ENCODE measurements at places on chromosomes 13 and 19. TPM values are rescaled to one million over a fixed set of nuclear protein-coding genes. Genes with fewer than 3 reads are reported as not detected.

The ZNF253 gene
- 4.0 TPM for total RNA-seq

The SMAD9 gene
- total RNA-seq = 4.7 TPM

The LILRB2 gene
- not detected for total RNA-seq

The KLK4 gene
- 0.29 TPM for total RNA-seq

The DAND5 gene
- not detected for total RNA-seq

DNA sequence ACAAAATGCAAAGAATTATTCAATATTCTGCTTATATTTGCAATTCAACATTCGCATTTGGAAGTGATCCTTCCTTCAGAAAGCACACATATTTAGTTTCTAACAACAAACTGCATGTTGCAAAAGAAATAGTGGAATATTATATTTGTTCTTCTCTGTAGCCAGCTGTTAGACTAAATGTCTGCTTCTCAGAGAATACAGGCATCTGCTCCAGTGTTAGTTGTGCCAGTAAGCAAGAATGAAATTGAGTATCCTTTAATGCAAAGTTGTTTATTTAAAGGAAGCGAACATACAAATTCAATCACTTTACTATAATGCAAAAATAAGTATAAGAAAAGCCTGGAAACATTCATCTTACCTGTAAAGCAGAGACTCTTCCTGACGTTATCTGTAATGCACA lies 663 bp downstream of the SLITRK6 start:
- DNase-seq = no peak

GRCh38 chr13:110017379-110017778 lies 231.0 kb upstream of the IRS2 start:
- peak; percentile 85 for DNase-seq

- no peak for DNase-seq
These were observed 152.4 kb downstream of the LMO7 start for GRCh38 chr13:75788481-75788981.

- no peak for DNase-seq
These were observed 10.7 kb upstream of the SUPT20H start for GRCh38 chr13:37070145-37070695.

DNA sequence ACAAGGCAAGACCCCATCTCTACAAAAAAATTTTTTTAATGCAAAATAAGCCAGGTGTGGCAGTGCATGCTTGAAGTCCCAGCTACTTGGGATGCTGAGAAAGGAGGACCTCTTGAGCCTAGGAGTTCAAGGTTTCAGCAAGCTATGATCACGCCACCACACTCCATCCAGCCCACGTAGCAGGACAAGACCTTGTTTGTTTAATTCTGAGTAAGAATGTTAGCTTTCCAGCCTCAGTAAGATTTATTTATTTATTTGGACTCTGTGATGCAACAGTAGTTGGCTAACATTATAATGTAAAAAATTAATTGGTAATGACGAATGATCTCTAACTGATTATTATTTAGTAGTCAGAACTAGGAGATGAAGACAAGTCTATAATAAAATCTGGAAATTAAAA lies 23.3 kb downstream of the N4BP2L2 start:
- DNase-seq = no peak

DNA sequence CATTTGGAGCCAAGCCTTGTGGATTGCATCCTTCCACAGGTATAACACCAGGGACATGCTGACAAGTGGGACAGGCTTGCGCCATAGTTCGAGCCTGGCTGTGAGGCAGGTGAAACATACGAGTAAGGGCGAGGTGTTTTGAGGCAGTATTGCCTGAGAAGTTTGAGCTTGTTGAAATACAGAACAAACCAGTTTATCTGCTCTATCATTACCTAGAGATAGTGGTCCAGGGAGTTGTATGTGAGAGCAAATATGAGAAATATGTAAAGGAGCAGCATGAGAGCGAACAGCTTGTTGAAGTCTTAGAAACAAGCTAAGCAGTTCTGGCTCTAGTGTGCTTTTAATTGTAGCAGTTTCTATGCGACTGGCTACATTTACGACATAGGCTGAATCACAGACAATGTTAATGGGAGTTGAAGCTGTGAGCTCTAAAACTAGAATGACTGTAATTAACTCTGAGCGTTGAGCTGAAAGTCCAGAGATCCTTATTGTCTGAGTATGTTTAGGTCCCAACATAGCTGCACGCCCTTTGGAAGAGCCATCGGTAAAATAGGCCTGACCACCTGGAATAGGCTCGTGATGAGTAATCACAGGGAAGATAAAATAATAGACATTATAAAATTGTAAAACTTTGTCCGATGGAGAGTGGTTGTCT lies 8.2 kb downstream of the ZNF439 start:
- DNase-seq = no peak

The CILP2 gene
- 0.88 TPM for total RNA-seq

DNA sequence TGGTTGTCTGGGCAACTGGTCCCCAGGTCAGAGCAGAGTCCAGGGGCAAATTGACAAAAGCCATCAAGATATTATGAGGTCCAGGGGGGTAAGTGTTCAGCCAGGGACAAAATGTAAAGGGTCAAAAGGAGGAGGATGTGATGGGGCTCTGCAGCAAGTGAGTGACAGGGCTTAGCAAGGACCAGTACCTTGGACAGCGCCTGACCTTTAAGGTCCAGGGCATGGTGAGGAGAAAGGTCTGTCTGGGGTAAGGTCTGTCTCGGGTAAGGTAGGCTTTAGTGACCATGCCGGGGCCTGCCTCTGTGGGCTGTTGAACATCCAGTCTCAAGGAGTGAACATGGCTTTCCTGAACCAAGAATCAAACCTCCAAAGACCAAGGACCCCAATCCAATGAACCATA lies 6.3 kb upstream of the ZNF358 start:
- no peak for DNase-seq

DNA sequence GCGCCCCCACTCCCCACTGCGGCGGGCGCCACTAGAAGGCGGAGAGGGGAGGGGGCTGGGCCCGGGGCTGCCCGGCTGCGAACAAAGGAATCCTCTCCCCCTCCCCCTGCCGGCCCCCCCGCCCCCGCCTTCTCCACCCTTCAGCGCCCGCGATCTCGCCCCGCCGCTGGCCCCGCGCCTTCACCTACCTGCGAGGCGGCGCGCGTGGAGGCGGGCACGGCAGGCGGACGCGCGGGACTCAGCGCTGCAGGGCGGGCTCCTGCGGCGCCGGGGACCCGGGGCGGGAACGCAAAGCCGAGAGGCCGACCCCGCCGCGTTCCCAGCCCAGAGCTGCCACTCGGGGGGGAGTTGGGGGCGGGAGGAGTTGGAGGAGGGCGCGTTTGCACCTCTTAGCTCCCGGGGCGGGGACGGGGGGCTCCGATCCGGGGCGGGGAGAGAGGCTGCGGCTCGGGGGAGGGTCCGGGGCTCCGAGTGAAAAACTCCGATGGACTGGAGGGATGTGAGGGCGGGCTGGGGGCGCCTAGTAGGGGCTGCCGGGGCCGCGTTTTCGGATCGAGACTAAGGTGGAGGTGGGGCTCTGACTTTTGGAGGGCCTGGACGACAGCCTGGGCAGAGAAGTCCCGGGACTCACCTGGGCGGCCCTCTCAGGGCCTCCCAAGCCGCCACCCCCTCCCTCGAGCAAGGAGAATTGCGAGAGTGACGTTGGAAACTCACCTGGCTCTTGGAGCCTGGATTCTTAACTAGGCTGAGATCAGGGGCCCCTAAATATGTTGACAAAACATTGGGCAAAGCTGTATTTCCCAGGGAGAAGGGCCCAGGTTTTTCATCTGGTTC lies at the start of gene FBN3:
Gene FBN3 (minus strand): TSS at position 332 of the 834 bp plus-strand sequence. CDS start 2,112 bp downstream, outside the sequence.
- peak; percentile 43 for DNase-seq

DNA sequence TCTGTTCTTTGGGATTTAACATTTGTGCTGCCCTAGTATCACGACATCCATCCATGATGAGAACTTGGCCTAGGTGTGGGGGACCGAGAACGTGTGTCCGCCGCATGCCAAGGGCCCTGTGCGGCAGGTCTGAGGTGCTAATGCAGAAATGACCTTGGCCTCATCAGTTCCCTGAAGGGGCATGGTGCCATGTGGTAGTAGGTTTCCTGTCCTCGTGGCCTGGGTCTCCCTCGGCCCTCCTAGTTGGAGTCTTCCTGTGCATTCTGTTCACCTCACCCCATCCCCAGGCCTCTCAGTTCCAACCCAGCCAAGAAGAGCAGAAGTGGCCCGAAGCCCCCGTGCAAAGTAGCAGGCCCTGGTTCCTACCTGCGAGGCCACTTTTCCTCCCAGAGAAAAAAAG lies 59.8 kb downstream of the GGACT start:
- peak; percentile 52 for DNase-seq

DNA sequence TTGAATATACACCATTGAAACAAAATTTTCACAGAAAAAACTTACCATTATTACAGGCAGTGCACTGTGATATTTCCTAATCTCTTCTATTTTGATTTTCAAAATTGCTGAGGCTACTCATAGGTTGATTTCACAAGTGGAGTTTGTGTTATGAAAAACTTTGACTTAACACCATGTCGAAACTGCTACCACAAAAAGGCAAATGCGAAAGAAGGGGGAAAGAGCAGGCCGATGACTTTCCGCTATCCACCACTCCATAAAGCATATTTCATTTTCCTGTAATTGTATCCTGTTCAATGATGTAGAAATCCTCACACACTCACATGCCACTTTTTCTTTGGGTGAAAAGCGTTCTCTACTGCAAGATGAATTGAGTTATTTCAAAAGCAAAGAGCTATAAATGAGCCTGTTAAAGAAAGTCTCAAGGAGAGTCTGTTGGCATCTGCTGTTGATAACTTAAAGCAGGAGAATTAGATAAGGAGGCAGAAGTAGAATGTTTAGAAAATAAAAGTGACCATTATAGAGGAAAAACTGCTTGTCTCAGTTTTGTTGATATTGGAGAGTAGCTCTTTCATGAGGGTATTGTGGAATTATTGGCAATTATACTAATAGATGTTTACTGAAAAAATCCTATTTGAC lies 18.8 kb downstream of the KL start:
- no peak for DNase-seq

DNA sequence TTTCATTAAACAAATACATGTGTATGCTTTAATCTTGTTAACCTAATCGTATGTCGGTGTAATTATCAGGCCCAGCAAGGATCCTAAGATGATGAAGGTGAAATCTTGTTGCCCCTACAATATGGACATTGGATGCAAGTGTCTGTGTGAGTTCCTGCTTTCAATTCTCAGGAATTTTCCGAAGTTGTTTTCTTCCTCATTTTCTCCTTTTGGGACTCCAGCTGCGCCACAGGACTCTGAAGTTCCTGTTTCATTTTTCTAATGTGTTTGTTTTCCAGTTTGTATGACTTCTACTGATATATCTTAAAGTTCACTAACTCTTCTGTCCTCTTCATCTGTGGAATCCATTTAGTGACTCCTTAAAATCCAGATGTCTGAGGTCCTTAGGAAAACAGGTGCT lies 11.9 kb upstream of the OR7D2 start:
- no peak for DNase-seq

The KLK2 gene
- total RNA-seq = not detected

The TMIGD2 gene
- not detected for total RNA-seq

The TMPRSS9 gene
- total RNA-seq = 1.1 TPM

The KLK12 gene
- total RNA-seq = not detected

The SHC2 gene
- 1.5 TPM for total RNA-seq

The UGGT2 gene
- 78.2 TPM for total RNA-seq

The APOC4 gene
- total RNA-seq = not detected

GRCh38 chr13:50006426-50007135 lies 8.7 kb upstream of the KCNRG start:
- DNase-seq = no peak

The KRTDAP gene
- not detected for total RNA-seq

DNA sequence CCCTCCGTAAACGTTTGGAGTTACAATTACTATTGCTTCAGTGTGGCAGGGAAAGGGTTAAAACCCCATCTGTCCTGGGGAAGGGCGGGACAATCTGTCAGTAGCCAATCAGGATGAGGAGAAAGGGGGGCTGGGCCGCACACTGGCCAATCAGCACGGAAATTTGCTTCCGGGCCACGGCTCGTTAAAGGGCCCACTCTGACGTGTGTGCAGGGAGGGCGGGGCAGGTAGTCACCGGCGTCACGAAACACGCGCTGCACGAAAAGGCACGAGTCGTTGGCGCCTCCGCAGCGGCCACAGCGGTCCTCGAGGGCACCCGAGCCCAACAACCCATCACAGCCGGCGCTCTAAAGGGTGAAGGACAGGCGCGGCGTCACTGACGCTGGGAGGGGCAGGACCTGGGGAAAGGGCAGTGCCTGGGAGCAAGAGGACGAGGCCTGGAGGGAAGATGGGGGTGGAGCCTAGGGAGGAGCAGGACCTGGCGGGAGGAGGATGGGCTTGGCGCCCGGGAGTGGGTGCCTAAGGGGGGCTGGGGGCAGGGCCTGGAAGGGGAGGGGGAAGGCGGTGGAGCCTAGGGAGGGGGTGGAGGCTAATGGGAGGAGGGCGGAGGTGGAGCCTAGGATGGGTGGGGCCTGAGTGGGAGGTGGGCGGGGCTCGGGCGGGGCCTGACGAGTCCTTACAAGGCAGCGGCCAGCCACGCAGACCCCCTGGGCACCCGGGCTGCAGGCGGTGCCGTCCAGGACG lies 4.9 kb downstream of the ADAMTSL5 start:
- peak; percentile 100 for DNase-seq

DNA sequence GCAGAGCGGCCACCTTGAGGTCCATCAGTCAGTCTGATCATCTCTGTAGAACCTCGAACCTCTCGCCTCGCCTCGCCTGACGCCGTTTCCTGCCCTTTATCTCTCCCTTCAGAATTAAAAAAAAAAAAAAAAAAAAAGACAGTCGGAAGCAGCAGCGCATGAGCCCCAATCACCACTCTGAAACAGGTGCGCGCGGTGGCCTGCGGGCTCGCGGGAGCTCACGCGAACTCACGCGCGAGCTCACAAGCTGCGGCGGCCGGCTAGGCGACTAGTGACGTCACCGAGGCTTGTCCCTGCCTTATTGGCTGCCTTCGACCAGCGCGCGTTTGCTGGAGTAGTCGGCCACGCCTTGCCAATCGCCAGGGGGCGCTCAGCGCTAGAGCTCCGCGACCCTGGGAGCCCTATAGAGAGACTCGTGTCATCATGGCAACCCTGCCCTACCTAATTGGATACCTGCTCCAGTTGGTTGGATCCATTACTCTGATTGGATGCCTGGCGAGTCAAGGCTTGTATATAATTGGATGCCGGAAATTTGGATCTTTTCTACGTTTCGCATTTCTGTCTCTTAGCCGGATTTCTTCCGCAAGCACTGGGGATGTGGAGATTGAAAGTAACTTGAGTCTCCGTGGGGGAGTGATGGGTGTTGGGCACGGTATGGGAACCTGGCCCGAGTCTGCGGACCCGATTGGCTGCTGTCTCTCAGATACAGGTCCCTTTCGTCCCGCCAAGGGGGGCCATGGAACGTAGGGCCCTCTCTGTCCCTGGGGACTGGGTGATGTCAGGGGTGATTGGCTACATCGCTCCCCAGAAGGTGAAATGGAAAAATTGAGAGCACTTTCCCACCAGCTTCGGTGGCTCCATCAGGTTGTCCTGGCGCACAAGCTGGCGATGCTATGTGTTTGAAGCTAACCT lies 31.6 kb downstream of the SYT3 start:
- peak; percentile 98 for DNase-seq

The GPATCH1 gene
- total RNA-seq = 5.6 TPM
